ENCODE measurements at places on chromosomes 5 and 9. TPM values are rescaled to one million over a fixed set of nuclear protein-coding genes. Genes with fewer than 3 reads are reported as not detected.

Gene TRPM6
- 1.9 TPM for total RNA-seq

Gene SV2C
- total RNA-seq, result 0.15 TPM

Gene CER1
- total RNA-seq, result 5.2 TPM

DNA sequence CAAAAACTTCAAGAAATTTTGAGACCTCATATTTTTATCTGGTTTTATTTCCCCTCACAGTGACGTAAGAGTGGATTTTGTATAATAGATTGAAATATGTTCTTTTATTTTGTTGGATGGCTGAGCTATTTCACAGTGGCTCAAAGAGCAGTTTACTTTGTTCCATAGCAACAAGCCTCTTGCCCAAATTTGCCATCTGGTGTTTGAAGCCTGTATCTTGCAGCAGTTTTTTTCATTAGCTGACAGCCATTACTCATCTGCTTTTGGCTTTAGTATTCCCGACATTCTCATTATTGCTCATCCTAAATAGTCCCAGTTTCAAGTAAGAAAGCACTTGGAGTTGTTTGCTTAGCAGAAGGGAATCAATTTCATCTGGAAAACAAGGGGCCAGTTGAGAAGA lies 36.3 kb downstream of the GDA start:
- H3K4me3 ChIP-seq, result no peak overlapping the region
- H3K27ac ChIP-seq, result no peak overlapping the region
- no peaks in the 10 kb centered on the region for H3K4me1 ChIP-seq
- no peak for DNase-seq

- DNase-seq, result no peak
- H3K4me3 ChIP-seq, result no peak overlapping the region
- H3K27me3 ChIP-seq, result peaks cover 29% of the 10 kb centered on the region
- peaks cover 8% of the 10 kb centered on the region for H3K36me3 ChIP-seq
- H3K4me1 ChIP-seq, result peaks cover 72% of the 10 kb centered on the region
- peak overlapping the region; percentile 84 for H3K27ac ChIP-seq
Measured at GRCh38 chr9:113614843-113615648, 151.5 kb downstream of the RGS3 start.

Gene JAKMIP2
- 4.3 TPM for total RNA-seq

GRCh38 chr5:176400382-176401156 lies 12.0 kb downstream of the HIGD2A start:
- no peak overlapping the region for H3K27ac ChIP-seq
- no peak overlapping the region for H3K4me3 ChIP-seq
- DNase-seq, result no peak
- no peaks in the 10 kb centered on the region for H3K4me1 ChIP-seq

DNA sequence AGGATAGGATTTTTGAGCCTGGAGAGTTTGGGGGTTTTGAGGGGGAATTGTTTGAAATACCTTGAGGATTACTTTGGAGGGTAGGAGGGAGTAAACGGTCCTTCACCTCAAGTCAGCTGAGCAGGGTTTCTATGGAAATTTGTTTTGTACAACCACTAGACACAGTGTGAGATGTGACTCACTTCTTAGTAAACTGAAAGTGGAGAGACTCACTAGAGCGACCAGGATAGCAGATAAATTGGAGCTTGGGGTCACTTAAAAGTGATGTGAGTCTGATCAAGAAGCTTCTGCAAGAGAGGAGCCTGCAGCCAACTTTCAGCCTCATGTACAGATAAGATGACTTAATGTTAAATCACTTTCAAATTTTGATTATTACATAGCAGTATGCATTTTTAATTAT lies 1945.9 kb upstream of the NUDT12 start:
- no peak overlapping the region for H3K27ac ChIP-seq
- no peaks in the 10 kb centered on the region for H3K4me1 ChIP-seq
- H3K4me3 ChIP-seq, result no peak overlapping the region
- no peaks in the 10 kb centered on the region for H3K27me3 ChIP-seq
- no peaks in the 10 kb centered on the region for H3K36me3 ChIP-seq

DNA sequence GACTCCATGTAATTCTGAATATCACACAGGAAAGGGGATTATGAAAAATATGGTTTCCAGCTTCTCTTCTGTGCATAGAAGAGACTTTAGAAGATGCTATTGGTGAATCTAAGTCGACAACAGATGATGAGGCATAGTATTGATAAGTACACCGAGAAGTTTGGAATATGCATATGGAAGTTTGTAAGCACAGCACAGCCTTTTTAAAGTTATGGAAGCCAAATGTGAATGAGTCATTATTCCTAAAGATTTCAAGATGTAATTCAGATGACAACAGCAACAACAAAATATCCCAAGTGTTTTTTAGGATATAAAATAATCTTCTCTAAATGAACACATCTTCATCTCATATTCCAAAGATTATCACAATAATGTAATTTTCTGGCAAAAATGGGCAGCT lies 1723.3 kb downstream of the EFNA5 start:
- no peak overlapping the region for H3K4me3 ChIP-seq
- H3K4me1 ChIP-seq, result no peaks in the 10 kb centered on the region
- no peaks in the 10 kb centered on the region for H3K36me3 ChIP-seq

DNA sequence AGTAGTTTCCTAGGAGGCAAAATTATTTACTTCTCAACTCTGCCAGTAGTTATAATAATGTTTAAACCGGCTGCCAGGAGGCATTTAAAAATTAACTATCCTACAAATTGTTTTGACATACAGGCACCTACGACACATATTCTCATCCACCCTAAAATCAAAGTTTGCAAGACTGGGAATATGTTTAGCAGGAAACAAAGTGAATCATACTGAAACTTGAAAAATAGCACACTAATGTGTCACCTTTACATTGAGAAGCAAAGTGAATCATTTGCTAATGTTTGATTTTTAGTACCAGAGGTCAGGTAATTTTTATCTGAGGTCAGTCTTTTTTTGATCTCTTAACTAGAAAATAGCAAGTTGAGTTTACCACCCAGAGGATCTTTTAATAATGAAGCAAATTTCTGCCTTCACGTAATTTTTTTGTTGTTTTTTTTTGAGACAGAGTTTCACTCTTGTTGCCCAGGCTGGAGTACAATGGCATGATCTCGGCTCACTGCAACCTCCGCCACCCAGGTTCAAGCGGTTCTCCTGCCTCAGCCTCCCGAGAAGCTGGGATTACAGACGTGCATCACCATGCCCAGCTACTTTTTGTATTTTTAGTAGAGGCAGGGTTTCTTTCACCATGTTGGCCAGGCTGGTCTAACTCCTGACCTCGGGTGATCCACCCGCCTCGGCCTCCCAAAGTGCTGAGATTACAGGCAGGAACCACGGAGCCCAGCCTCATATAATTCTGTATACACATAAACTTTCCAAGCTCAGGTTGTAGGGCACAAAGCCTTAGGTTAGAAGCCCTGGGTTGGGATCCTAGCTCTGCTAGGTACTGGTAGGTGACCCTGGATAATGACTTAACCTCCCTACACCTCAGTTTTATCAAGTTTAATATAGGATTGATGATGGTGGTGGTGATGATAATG lies 124.3 kb downstream of the UGCG start:
- no peaks in the 10 kb centered on the region for H3K4me1 ChIP-seq
- no peak for DNase-seq
- peaks cover 2% of the 10 kb centered on the region for H3K27me3 ChIP-seq
- H3K36me3 ChIP-seq, result no peaks in the 10 kb centered on the region
- no peak overlapping the region for H3K27ac ChIP-seq
- no peak overlapping the region for H3K4me3 ChIP-seq

GRCh38 chr5:59126708-59127573 lies 544.1 kb downstream of the RAB3C start:
- H3K27ac ChIP-seq, result no peak overlapping the region
- no peak for DNase-seq
- no peaks in the 10 kb centered on the region for H3K27me3 ChIP-seq
- H3K4me1 ChIP-seq, result no peaks in the 10 kb centered on the region

GRCh38 chr5:58666141-58666540 lies 83.3 kb downstream of the RAB3C start:
- H3K4me3 ChIP-seq, result no peak overlapping the region
- peaks cover 6% of the 10 kb centered on the region for H3K36me3 ChIP-seq
- H3K27me3 ChIP-seq, result peaks cover 4% of the 10 kb centered on the region
- H3K4me1 ChIP-seq, result peaks cover 24% of the 10 kb centered on the region

Measured in endothelial cell (in vitro differentiated cells).